ENCODE measurements at places on chromosomes 7 and 10. TPM values are rescaled to one million over a fixed set of nuclear protein-coding genes. Genes with fewer than 3 reads are reported as not detected.

GRCh38 chr10:35020481-35020880 lies 69.7 kb downstream of the CUL2 start:
- DNase-seq = no peak

GRCh38 chr10:86191166-86191565 lies 175.4 kb downstream of the GRID1 start:
- no peak for DNase-seq

FGL2 gene
- 39.3 TPM for total RNA-seq

- no peak for DNase-seq
Measured at GRCh38 chr10:128927497-128928161, 539.4 kb upstream of the MGMT start.

GRCh38 chr7:66967029-66967428 lies 28.4 kb downstream of the SBDS start:
- no peak for DNase-seq

- DNase-seq = no peak
Measured at GRCh38 chr10:106910666-106911065, 253.8 kb downstream of the SORCS1 start.

GRCh38 chr7:128415217-128415785 lies 5.5 kb upstream of the IMPDH1 start:
- DNase-seq = no peak

RELN gene
- 7.5 TPM for total RNA-seq

HPS6 gene
- total RNA-seq = 18.2 TPM

GRCh38 chr7:51064688-51065087 lies 251.9 kb downstream of the COBL start:
- no peak for DNase-seq

SDK1 gene
- total RNA-seq = not detected

GRCh38 chr7:107924841-107925504 lies 34.0 kb downstream of the DLD start:
- no peak for DNase-seq

DNA sequence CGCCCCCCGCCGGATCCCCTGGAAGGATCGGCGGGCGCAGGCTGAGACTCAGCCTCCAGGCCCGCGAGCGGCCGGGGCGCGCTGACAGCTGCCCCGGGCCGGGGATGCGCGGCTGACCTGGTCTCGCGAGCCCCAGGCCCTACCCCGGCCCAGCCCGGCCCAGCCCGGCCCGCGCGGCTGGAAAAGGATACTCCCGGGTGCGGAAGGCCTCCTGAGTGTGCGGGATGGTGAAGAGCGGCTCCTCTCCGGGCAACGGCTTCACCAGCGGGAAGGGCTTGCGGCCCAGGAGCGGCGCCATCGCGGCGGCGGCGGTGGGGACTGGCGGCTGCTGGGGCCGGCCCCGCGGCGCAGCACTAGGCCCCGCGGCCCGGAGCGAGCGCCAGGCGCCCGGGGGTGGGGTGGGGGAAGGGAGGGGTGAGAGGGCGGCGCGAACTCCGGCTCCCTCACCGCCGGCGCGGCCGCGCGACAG lies 423 bp downstream of the BAZ1B start:
- peak; percentile 8 for DNase-seq

DNA sequence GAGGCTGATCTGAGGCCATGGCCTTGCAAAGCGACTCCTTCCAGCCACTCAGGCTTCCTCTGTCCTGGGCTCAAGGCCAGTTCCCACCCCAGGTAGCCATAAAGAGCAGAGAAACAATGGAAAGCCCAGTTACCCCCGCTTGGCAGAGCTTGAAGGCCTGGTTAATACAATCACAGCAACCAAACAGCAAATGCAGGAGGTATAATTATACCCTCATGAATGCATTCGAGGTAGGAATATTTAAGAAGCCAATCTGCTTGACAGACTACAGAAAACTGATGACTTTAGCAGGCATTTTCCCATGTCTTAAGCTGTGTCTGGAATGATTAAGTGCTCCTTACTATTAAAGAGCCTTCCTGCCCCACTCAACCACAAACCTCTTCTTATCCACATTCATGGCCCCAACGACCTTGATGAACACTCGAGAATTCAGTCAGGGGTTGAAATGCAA lies 114.1 kb upstream of the MACROH2A2 start:
- no peak for DNase-seq

- DNase-seq = no peak
Measured at GRCh38 chr7:151493083-151493482, 26.6 kb downstream of the RHEB start.

DNA sequence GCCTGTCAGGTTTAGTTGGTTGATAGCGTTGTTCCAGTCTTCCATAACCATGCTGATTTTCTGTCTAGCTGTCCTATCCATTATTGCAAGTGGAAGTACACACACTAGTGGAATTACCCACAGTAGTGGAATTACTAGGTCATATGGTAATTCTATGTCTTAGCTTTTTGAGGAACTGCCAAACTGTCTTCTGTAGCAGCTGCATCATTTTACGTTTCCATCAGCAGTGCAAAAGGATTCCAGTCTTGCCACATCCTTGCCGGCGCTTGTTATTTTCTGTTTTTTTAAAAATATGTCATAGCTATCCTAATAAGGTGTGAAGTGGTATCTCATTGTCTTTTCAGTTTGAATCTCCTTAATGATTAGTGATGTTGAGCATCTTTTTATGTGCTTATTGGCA lies 17.2 kb upstream of the RHBDD2 start:
- peak; percentile 69 for DNase-seq

PRXL2A gene
- 0.90 TPM for total RNA-seq

GRCh38 chr7:83806538-83806937 lies 157.6 kb upstream of the SEMA3E start:
- DNase-seq = no peak

RBP4 gene
- total RNA-seq = 1.9 TPM

LLCFC1 gene
- total RNA-seq = not detected

DNA sequence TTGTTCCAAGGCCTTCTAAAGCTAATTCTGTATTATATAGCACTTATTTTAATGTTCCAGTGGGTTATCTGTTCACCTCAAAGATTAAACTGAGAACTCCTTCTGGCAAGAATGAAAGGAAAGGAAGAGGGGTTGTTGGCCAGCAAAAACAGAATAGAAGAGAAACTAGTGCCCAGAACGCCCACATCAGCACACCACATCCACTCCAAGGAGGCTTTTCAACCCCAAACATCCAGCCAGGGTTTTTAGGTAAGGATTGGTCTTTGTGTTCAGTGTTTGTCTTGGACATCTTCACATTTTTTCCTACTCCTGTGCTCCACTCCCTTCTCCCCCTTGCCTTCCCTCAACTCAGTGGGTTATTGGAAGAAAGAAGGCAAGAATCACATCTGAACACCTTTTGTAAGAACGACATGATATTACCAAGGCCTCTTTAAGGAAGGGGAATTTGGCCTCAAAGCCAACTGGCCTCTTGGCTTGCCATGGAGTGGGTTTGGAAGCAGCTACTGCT lies 55.8 kb downstream of the BICC1 start:
- peak; percentile 75 for DNase-seq

- DNase-seq = no peak
Measured at GRCh38 chr7:100413889-100414288, 14.6 kb downstream of the ZCWPW1 start.

GRCh38 chr7:133853706-133854276 lies 273.3 kb upstream of the LRGUK start:
- peak; percentile 76 for DNase-seq

DNA sequence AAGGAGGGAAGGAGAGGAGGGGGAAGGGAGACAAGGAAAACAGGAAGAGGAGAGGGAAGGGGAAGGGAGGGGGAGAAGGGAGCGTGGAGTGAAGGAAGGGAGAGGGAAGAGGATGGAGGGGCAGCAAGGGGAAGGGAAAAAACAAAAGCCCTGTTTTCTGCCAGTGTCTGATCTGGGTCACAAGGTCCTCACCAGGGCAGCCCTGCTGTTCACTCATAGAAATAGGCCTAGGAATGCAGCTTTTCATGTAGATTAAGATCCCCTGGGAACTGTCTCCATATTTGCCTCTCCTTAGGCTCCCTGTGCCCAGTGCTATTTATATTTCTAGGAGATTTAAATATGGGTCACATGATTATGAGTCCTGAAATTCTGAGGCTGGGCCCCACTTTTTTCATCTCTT lies 790.7 kb downstream of the TNS3 start:
- DNase-seq = no peak

DNA sequence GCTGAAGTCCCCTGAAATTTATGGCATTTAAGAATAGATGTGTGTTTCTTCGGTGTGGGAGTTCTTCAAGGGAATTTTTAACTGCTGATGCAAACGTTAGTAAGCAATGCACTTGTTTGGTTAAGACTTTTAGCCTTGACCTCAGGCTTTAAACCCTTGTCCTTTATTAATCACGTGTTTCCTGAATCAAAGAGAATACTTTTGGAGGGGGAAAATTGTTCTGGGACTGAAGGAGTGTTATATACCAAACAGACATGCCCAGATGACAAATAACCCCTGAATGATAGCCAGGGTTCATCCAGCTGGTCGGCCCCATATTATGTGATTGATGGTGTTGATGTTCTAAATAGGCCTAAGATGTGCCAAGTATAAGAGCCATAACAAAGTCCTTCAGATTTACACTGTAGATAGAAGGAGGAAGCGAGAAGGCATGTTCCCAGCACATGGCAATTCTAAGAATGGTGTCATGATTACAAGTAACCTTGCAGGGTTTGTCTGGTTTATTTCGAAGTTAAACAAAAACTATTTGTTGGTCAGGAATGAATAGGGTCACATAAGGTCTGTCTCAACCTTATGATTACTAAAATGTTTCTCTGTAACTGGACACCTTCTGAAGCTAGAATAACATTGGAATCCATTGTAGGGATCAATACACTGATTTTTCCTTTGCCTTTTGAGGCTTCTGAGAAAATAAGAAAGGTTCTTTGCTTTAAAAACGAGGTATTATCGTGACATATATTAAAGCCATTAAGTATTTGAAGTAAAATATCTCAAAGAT lies 124.2 kb upstream of the SEM1 start:
- DNase-seq = peak; percentile 1

GRCh38 chr10:5360318-5360915 lies 4.3 kb upstream of the UCN3 start:
- no peak for DNase-seq

- no peak for DNase-seq
Measured at GRCh38 chr10:62062752-62063512, 161.4 kb downstream of the ARID5B start.

DNA sequence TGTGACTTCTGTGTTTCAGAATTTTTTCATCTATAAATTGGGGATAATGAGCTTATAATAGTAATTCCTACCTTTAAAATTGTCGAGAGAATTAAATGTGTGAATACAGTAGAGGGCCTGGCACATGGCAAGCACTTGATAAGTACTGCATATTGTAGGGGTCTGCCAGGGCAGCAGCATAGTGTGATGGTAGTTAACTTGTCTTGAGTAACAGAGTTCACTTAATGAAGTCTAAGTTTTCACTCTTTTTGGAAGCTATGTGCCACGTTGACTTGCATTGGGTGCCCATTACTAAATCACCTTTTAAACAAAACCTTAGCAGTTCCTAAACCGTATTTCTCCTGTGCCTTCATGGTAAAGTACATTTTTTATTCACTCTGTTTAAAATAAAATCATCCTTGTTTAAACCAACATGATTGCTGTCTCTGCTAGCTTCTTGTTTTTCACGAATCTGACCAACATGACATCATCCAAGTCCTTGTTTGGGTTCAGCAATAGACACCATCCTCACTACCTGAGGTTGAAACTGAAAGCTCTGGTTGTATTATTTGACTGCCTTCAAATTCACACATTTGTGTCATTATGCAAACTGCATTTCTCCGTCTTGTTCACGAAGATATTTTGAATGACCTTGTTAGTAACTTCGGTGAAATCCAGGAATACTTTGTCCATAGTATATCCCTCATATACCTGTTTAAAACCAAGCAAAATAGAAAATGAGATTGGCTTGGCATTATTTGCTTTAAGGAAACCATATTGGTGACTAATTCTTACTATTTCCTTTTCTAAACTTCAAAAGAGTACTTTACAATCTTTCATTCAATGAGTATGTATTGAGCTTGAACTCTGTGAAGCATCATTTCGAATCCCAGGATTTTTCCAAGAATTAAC lies 340.2 kb downstream of the SUGCT start:
- no peak for DNase-seq

GRCh38 chr7:142632271-142633134 lies 116.8 kb upstream of the PRSS1 start:
- DNase-seq = peak; percentile 71

AP4M1 gene
- 18.2 TPM for total RNA-seq

- DNase-seq = no peak
Measured at GRCh38 chr10:123991611-123992570, 100.3 kb upstream of the CPXM2 start.

DNA sequence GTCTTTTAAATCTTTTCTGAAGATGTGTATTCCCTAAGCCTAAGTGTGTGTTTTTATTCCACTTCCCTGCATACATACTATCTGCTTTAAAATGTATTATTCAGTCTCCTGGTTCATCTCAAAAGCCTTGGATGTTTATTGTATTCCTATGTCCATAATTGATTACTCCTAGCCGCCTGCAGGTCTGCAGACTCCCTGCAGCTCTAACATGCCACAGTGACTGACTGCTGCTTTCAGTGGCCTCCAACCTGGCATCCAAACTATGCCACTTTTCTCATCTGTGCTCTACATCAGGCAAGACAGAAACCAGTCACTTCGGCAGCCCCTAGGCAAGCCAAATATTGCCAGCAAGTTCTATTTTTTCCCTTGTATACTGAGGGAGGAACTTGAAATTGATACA lies 81.7 kb downstream of the ABCA13 start:
- no peak for DNase-seq

DNA sequence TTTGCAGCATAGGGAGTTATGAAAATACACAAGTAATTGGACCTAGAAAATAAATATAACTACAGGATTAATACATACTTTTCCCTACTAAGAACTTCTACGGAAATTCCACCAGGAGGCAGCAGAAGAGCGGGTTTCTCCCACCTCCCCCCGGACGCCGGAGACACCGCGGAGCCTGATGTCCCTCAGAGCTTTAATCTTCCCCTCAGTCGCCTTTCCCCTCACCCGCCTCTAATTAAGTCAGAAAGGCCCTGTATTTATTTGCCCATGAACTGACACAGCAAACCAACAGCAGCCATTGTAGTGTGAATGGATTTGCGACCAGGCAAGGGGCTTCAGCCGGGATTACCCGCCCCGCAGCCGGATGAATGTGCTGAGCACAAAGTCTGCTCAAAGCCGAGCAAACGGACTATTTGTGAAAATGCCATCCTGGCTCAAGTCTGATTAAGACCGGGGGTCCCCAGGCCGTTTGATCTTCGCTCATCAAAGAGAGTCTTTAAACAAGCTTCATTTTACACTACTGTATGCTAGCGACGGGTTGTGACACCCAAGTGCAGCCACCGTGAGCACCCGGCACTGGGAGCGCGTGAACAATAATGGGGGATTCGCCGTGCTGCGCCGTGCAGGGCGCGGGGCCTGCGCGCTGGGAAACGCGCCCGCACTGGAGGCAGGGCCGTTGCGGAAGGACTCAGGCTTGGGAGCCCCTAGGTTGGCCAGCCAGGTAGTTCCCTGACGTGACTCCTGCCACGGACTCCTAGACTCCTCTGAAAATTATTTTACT lies 5.6 kb upstream of the DKK1 start:
- peak; percentile 87 for DNase-seq

DNA sequence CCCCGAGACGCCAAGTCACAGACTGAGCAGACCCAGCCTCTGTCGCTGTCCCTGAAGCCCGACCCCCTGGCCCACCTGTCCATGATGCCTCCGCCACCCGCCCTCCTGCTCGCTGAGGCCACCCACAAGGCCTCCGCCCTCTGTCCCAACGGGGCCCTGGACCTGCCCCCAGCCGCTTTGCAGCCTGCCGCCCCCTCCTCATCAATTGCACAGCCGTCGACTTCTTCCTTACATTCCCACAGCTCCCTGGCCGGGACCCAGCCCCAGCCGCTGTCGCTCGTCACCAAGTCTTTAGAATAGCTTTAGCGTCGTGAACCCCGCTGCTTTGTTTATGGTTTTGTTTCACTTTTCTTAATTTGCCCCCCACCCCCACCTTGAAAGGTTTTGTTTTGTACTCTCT lies 215.6 kb downstream of the TCF7L2 start:
- no peak for DNase-seq
